ENCODE measurements at places on chromosomes 2 and 18.

DNA sequence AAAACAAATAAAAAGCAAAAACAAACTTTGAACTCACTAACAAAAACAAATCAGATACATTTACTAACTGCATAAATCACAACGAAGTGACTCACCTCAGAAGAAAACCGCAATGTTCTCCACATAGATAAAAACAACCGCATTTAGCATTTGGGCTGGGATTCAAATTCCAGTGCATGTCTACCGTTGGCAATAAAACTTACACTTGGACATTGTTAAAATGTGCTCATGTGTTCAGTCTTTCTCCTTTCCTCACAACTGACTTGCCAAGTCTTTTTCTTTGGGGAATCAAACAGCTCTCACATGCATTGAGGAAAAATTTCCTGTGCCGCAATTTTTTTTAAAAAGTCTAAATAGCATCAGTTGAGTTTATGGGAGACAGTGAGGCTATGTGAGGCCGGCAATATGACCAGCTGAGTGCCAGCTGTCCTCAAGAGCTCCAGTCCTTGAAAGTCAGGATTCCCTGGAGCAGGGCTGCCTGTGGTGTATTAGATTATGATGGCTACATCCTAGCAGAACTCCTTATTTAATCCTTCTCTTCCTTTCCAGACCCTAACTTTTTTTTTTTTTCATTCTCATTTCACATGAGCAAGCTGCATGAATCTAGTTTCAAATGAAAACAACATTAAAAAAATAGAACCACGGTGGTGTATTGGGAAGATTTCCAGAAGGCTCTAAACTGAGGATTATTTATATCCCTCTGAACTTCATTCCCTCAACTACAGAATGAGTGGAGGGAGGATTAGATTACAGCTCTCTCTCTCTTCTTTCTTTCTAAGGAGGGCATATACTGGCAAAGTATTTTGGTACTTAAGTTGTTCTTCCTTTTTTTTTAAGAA lies 70.2 kb upstream of the MEIS1 start:
- peak; percentile 4 for DNase-seq

GRCh38 chr18:11808001-11808855 lies 43.0 kb upstream of the CHMP1B start:
- DNase-seq: no peak

DNA sequence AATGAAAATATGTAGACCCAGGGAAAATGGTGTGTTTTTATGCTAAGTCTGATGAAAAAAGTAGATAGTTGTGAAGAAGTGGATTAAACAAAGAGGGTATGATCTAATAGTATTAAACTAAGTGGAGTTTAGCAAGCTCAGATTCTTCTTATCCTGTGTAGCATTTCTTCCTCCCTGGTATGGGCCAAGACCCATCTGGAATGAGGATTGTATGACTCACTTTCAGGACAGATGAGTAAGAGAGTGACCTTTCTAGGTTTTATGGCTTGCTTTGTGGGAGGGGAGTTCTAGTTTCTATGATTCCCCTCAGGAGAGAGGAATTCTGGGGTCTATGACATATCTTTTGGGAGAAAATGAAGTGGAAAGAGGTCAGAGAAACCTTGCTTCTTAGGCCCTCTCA lies 550.1 kb downstream of the SPAG16 start:
- no peak for DNase-seq

DNA sequence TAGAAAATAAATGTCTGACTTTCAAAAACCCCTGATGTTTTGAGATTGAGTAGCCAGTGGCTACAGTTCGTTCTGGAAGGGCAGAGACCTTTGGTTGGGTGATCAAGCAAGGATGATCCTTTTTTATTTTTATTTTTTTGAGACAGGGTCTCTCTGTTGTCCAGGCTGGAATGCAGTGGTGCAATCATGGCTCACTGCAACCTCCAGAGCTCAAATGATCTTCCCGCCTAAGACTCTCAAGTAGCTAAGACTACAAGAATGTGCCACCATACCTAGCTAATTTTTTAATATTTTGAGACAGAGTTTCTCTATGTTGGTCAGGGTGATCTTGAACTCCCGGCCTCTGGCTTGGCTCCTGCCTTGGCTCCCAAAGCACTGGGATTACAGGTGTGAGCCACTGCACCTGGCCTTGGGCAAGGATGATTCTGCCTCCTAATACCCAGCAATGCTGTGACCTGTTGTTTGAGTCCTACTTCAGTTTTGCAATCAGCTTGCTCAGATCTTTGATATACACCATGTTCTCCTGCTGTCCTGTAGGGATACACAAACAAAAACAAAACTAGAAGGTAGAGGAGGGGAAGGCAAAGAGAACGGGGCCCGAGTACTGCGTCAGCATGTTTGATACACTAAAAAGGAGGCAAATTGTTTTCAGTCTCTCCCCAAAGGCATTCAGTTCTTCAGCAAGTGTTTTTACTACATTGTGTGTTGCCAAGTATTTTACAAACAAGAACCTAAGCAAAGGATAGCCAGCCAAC lies 59.2 kb upstream of the LYPD6B start:
- no peak for DNase-seq

GRCh38 chr18:57060814-57061213 lies 86.1 kb upstream of the BOD1L2 start:
- no peak for DNase-seq

DNA sequence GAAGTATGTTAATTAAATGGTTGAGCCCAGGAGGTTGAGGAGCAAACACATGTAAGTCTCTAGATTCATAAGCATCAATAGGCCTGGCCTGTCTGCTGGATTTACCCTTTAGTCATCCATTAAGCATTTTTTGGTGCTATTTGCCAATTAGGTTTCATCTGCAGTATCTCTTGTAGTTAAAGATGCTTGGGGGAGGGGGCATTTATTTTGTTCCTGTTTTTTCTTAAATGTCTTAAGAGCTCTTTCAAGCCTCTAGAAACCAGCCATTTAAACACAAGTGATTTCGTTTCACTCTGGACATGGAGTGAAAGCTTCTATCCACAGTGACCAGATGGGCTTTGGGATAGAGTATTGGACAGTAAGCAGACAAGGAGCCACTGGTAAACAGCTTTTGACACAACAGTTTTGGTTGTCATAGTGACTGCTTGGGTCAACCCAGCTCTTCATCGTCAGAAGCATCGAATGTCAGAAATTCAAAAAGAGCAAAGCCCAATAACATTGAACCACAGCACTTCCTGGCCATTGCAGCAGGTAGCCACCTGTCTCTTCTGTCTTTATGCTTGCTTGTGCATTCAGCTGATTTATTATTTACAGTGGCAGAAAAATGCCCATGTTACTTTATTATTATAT lies 4.9 kb downstream of the QPCT start:
- no peak for DNase-seq

- no peak for DNase-seq
These were observed 24.8 kb upstream of the TBC1D8 start for GRCh38 chr2:101175991-101176390.

DNA sequence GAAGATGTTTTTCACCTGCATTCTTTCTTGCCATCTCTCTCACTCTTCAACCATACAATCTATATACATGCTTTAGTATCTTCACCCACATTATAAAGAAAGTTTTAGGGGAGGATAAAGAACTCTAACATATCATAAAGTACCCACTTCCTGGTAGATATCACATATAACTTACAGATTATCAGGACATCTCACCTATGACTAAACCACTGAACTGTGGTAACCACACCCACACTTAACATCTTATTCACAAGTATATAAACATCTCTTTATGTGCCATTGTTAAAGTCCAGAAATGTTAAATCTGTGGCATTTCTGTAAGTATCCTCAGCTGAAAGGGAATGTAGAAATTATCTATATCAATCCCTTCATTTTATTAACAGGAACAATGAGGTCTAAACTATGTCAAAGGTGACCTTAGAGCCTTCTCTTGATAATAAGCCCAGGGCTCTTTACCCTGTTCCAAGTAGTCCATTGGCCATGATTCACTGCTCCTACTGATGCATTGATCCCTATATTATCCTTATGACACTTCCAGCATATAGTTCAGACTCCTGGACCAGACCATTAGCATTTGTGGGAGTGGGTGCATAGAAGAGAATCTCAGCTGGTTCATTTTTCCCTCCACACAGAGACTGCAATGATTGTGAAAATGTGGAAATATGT lies 182.4 kb downstream of the SUCLG1 start:
- no peak for DNase-seq

DNA sequence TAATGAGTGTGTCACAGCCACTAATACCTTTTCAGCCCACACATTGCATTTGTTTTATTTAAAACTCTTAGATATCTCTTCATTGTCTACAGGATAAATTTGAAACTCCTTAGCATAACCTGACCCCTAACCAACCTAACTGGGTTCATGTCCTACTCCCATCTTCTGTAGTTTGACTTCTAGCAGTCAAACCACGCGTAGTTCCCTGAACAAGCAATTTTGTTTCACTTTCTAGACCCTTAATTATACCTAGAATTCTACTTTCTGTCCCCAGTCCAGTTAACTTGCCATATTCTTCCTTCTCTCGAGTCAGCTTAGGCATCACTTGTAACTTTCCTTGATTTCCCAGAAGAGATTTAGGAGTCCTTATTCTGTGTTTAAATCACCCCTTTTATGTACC lies 55.1 kb downstream of the RBBP8 start:
- no peak for DNase-seq

- DNase-seq: no peak
These were observed 116.1 kb upstream of the GPC1 start for GRCh38 chr2:240319221-240319854.

GRCh38 chr2:15385184-15385583 lies 175.9 kb downstream of the NBAS start:
- no peak for DNase-seq

DNA sequence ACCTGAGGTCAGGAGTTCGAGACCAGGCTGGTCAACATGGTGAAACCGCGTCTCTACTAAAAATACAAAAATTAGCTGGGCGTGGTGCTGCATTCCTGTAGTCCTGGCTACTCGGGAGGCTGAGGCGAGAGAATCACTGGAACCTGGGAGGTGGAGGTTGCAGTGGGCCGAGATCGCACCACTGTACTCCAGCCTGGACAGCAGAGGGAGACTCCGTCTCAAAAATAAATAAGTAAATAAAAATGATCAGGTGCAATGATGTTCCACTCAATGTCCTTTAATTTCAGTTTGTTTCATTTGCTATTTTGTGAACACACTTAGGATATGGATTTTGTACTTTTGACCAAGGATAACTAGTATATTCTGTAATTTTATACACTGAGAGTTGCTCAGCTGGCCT lies 9.3 kb downstream of the HADHA start:
- DNase-seq: no peak

- no peak for DNase-seq
These were observed 28.0 kb downstream of the RNF144A start for GRCh38 chr2:6945087-6945813.

DNA sequence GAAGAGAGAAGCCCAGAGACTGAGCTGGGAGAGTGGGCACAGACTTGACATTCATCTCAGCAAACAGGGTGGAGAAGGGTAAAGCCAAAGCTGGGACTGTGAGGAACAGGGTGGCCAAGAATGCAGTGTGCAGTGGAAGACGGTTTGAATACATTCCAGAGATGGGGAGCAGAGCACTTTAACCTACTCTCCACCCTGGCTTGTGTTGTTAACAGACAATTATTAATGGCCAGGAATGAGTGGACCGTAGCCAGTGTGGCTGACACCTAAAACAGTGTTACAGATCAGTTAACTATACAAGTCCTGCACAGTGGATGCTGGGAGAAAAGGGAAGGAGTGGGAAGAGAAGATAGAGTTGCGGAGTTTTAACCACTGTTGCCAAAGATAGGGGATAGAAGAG lies 7.4 kb upstream of the NAB1 start:
- DNase-seq: no peak

- DNase-seq: no peak
These were observed 67.1 kb downstream of the CYP26B1 start for GRCh38 chr2:72080286-72081145.

DNA sequence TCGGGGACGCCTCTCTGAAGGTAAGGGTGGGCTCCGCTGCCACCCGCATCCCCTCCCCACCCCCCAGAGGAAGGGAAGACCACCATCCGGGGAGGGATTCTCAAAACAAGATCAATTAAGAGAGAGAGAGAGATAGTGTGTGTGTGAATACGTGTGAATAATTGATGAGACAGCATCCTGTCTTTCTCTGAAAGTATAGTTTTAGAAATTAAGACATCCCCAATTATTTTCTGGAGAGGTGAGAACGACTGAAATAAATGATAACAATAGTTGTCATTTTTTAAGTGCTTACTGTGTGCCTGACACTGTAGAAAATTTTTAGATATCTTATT lies 751 bp downstream of the IL18R1 start:
- no peak for DNase-seq

GRCh38 chr2:39511605-39512433 lies 74.7 kb upstream of the MAP4K3 start:
- DNase-seq: no peak

DNA sequence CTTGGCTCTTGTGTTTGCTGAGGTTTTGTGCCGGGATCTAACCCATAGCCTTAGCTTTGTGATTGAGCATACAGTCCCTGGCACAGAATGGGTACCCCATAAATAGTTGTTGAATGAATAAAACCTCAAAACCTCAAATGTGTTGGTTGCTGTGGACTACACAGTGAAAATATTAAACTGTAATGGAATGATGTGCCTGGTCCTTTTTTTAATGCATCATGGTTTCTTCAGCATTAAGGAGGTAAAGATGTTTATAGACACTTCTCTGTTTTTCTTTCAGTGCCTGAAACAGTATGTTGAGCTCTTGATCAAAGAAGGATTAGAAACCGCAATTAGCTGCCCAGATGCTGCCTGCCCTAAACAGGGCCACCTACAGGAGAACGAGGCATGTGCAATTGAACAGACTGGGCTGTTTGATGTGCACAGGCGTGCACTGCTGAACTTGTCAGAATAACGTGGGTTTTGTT lies 97.0 kb downstream of the RNF144A start:
- DNase-seq: no peak
